ENCODE measurements at places on chromosomes 3 and 15.

DNA sequence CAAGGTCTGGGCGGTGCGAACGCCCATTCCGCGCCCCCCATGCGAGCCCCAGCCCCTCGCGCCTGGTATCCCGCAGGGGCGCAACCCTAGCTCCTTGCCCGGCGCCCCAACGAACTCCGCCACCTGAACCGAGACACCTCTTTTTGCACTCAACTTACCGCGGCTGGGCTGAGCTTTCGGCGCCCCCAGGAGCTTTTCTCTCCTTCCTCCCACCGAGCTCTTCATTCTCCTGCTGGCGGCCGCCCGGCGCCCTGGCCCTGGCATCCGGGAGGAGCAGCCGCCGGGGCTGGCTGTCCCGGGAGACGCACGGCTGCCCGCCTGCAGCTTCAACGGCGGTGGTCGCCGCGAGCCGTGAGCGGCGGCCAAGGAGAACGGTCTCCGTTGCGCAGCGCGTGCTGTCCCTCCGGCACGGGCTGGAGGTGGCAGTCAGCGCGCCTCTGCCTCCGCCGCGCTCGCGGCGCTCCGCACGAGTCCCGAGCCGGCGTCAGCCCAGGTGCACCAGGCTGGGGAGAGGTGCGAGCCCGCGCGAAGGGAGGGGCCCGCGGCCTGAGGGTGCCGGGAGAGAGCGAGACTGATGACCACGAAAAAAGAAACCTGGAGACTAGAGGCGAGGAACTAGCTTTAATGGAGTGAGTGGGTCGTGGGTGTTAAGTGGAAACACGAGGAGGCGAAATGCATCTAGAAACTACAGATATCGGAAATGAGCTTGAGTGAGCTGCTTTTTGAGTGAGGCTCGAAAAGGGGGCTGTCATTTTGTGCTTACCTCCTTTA, 621.5 kb upstream of the ZNF385D start:
- no peak for DNase-seq

GRCh38 chr3:37906734-37907282, 45.1 kb downstream of the CTDSPL start:
- no peak for DNase-seq

DNA sequence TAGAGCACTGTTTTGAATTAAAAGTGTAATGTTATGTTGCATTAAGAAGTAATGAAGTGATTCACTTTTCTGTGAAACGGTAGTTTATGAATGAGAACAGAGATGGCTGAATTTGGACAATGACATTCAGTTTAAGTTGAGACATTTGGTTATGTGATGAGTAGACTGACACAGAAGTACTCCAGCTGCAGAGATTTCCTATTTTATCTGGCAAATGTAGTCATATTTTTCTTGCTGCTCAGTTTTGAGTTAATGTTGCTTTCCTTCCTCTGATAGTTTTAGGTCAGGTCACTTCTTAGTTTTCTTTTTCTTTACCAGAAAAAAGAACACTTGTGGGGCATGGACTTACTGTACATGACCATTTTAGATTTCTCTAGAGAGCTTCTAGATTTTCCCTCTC, 51.2 kb downstream of the ASB7 start:
- DNase-seq: no peak

DNA sequence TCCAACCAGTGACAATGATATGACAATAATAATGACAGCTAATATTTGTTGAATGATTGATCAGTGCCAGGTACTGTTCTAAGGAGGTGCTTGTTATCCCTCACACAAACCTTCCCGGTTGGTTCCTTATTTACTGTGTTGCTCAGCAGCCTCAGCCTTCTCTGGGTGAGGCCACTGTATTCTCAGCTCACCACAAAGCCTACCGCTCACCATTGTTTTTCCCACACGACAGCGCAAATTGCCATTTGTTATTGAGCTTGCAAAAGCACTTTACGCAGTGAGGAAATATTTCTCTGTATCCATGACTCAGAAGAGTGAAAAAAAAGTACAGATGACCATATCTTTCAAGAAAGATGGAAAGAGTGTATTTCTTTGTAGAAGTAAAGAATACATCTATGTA, 49.5 kb upstream of the PDZRN3 start:
- no peak for DNase-seq

DNA sequence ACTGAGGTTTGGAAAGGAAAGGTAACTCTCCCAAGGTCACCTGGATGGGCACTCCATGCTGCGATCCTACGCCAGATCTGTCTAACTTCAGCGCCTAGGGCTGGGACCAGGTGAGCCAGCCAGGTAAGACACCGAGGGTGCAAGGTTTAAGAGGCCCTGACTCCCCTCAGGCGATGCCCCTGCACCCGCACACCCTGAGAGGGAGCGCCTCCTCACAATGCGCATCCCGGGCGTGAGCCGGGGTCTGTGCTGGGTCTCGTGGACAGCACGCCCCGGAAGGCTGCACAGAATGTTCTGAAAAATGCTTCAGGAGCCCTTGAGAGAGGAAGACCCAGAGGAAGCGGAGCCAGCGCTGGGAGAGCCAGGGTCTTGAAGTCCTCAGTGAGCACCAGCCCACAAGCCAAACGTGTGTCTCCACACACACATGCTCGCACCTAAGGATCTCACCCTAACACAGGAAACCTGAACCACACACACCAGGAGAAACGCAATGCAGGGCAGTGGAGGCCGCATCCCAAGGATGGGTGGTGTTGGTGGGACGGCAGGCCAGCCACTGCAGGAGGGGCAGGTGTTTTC, 142.0 kb downstream of the ADAMTS17 start:
- DNase-seq: no peak

DNA sequence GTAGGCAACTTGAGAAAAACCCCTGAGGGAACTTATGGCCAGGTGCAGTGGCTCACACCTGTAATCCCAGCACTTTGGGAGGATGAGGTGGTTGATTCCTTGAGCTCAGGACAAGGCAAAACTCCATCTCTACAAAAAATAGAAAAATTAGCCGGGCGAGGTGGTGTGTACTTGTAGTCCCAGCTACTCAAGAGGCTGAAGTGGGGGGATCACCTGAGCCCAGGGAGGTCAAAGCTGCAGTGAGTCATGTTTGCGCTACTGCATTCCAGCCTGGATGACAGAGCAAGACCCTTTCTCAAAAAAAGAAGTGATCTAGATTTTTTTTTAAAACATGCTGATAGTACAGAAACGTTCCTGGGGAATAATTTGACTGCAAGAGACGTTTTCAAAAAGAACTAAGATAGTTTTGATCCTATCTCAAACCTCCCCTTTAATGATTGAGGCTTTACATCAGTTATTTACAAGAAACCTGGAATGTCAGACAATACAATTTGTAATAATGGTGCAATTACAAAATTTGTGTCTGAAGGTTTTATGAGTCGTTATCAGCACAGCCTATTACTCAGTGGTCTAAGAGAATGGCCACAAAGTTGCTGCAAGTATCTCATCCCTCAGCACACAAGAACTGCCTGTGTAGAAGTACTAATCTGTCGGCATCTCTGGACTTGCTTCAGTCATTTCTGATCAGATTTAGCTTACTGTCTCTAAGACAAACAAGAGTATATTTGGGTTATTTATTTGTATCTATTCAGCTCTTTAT, 32.2 kb upstream of the KLHL25 start:
- DNase-seq: no peak

GRCh38 chr15:51185213-51186159, 90.8 kb upstream of the TNFAIP8L3 start:
- no peak for DNase-seq

DNA sequence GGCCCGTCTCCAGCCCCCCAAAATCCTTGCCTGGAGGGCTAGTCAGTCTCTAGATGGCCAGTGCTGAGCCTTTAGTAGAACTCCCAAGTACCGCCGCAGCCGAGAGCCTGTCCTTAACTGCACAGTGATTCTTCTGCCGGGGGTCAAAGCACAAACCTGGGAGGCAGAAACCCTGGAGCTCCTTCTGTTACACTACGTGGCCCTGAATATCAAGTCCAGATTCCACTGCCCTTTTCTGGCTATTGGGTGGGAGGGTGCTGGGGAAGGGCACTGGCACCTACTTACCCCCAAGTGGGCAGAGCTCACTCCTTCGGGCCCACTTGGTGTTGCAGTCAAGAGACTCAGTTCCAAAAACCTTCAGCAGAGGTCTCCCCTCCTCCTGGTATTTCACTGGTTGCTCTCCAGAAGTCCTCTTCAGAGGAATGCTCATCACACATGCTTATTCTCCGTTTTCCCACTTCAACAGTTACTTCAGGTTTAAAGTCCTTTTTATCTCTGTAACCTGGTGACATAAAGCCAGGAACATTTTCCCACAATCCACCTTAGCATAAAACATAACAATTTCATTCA, 10.8 kb downstream of the PDHB start:
- DNase-seq: no peak

DNA sequence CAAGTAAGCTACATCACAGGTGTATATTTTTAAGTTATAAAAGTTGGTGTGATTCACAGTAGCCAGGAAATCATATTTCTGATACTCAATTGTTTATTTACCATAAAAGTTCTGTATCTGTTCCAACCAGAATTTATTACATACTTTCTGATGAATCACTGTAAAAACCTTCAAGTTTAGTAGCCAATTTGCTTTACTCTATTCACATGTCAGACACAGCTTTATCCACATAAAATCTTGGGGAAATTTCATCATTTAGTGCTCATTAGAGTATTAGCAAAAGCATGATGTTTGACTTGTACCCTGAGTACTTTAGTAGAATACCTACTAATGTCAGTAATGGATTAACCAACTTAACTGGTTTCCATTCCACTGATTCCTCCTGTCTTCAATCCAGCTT, 249.8 kb downstream of the POLQ start:
- no peak for DNase-seq

GRCh38 chr3:114379266-114379665, 85.4 kb downstream of the TIGIT start:
- no peak for DNase-seq

DNA sequence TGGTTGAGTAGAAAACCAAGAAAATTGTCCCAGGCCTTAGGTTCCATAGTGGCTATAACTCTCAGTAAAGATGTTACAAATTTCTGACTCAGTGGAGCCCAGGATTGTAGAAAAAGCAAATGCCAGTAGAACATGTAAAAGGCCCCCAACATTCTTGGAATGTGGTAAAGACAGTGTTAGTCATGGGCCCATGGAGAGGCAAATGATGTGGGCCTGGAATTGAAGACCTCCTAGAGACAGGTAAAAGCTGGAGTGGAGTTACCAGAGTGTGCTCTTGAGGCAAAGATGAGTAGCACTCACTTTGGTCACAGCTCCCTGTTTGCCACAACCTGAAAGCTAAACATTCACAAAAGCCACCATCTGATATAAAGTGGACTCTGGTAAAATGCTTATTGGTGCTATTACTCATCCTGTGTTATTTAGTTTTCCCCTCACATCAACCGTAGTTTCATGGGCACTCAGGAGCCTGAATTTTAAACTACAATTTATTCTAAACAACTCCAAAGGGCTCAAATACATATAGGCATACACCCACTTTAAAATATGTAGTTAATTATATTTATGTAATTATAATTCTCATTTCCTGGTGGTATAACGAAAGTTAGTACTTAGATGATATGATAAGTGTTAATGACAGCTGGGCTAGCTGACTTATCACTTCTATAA, 359.6 kb upstream of the NECTIN3 start:
- DNase-seq: no peak

GRCh38 chr3:4494895-4495264, 1.7 kb downstream of the ITPR1 start:
- no peak for DNase-seq

GRCh38 chr15:84826369-84826823, 9.2 kb downstream of the ALPK3 start:
- DNase-seq: no peak

DNA sequence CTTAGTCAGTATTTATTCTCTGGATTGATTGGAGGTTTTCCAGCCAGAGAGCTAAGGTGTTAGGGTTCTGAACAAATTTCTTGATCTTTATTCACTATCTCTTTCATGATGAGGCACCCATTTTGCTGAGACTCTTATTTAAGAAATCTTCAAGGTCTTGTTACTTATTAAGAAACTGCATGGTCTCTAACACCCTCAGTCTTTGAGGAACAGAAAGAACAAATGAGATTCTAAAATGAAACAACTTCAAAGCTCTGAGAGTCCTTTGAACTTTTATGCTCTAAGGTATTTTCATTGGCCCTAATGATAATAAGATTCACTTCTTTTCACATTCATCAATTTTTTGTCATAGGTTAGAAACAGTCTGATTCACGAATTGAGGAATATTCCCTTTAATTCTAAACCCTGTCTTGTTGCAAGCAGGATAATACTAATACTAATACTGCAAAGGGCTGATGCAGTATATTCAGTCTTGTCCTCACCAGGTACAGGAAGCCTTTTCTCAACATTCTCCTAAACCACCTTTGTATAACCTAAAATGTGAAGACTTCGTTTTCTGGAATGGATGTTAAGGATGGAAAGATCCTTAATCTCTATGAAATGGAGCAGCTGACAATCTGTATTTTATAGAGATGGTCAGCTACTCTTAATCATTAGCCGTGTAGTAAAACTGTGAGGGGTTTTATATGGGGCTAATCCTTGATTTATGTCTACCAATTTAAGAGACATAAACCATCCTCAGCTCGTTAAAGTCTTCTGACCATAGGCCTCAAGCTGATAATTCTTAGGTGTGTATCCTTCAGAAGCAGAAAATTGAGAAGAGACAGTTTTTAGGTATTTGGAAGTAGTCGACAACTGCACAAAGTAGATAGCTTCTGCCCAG, 198.3 kb downstream of the OTOL1 start:
- no peak for DNase-seq
